ENCODE measurements at places on chromosomes 11 and 22.

DNA sequence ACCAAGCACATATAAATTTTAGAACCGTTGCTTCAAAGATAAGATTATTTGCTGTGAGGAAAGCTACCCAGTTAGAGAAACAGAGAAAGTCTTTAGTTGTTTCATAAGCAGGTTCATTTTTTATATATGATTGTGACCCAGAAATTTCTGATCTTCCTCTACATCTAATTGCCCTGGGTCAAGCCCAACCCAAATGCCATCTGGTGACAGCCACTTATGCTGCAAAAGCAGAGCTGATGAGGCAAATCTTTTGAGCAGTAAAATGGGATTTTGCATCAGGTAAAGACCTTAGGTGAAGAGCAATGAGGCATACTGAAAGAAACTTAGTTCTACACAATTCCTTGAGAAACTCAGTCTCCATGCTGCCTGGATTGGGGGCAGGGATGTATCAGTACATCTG lies 28.0 kb downstream of the SYT9 start:
- no peak for DNase-seq

DNA sequence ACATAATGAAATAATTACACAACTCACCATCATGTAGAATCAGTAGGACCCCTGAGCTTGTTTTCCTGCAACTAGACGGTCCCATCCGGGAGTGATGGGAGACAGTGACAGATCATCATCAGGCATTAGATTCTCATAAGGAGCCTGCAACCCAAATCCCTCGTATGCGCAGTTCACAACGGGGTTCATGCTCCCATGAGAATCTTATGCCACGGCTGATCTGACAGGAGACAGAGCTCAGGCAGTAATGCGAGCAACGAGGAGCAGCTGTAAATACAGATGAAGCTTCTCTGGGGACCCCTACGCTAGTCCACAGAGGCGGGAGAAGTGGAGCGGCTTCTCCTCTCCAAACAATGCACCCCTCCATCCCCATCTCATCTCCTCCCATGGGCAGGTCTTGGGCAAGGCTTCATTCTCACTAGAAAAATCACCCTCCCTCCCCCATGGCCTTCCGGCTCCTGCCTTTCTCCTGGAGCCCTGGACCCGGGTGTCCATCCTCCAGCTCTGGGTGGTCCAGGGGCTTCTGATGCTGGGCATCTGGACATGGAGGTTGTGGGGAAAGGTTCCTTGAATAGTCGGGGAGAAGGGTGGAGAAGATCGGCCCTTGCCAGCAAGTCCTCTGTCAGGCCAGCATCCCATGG lies 16.2 kb upstream of the RAC2 start:
- DNase-seq: no peak

- DNase-seq: no peak
These were observed 671.2 kb downstream of the TBC1D22A start for GRCh38 chr22:47433627-47434026.

- no peak for DNase-seq
These were observed 598 bp downstream of the CABIN1 start for GRCh38 chr22:24011735-24012068.

- DNase-seq: no peak
These were observed 21.0 kb upstream of the RAB30 start for GRCh38 chr11:83092488-83093384.

- DNase-seq: no peak
These were observed 44.1 kb downstream of the AP2A2 start for GRCh38 chr11:969651-970205.

DNA sequence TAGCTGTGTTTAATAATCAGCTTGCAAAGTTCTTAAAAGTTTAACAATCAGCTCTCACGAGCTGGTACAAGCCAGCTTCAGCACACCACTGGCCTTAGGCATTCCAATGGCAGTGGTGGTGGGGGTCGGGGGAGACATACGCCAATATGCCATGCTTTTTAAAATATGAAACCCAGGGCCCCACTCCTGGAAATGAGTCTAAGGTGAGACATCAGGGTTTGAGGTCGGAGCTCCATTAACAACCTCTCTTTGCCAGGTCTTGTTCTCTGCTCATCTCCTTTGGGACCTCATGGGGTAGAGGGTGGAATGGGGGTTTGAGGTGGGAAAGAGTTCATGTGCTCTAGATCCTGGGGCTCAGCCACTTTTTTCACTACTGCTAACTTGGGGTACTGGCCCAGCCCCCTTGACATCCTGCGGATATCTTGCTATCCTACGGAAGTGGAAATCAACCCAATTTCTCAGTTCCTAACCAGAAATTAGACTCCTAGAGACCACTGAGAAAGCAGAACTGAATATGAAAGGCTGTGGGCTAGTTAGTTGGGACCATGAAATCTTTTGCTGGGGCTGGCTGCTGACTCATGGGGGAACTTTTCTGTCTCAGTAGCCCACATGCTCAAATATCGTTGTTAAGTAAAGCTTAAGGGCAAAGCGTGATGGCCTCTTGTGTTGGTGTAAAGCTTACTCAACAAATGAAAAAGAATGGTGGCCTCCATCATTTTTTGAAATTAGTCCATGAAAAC lies 90.1 kb downstream of the PDHX start:
- no peak for DNase-seq

- DNase-seq: peak; percentile 85
These were observed 17.9 kb upstream of the MUC6 start for GRCh38 chr11:1054143-1055108.

DNA sequence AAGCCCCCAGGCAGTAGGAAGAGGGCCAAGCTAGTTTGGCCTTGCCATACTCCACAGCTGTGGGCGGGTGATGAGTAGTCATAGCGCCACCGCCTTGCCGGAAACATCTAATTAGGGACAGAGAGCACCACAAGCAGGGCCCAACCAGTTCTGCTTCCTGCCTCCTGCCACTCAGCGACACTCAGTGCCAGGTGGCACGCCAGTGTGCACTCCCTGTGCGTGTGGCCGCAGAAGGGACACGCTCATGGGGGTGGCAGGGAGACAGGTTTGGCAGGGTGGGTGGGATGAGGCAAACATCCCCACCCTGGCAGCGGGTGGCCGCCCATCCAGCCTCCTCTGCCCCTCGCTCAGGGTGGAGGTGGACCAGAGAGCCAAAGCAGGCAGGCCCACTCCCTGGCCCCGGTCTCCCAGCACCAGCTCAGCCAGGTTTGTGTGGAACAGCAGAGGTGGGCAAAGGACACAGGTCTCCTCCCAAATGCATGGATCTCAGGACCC lies 4.9 kb downstream of the OVOL1 start:
- no peak for DNase-seq

GRCh38 chr11:61714316-61714715 lies 34.1 kb downstream of the DAGLA start:
- DNase-seq: no peak

DNA sequence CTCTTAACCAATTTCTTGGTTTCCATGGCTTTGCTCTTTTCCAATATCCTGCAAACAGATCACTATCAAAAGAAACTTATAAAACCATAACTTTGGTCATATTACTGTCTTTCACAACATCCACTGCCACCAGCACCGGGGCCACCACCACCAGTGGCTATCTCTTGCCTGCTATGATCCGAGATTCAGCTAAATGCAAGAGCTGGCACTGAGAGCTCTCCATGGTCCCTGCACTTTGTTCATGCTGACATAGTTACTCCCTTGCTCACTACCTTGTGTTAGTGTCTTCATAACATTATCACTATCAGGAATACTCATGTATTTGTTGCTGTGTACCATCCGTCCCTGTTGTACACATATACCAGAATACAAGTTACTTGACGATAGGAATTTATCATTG lies 299.0 kb downstream of the ETS1 start:
- peak; percentile 13 for DNase-seq

DNA sequence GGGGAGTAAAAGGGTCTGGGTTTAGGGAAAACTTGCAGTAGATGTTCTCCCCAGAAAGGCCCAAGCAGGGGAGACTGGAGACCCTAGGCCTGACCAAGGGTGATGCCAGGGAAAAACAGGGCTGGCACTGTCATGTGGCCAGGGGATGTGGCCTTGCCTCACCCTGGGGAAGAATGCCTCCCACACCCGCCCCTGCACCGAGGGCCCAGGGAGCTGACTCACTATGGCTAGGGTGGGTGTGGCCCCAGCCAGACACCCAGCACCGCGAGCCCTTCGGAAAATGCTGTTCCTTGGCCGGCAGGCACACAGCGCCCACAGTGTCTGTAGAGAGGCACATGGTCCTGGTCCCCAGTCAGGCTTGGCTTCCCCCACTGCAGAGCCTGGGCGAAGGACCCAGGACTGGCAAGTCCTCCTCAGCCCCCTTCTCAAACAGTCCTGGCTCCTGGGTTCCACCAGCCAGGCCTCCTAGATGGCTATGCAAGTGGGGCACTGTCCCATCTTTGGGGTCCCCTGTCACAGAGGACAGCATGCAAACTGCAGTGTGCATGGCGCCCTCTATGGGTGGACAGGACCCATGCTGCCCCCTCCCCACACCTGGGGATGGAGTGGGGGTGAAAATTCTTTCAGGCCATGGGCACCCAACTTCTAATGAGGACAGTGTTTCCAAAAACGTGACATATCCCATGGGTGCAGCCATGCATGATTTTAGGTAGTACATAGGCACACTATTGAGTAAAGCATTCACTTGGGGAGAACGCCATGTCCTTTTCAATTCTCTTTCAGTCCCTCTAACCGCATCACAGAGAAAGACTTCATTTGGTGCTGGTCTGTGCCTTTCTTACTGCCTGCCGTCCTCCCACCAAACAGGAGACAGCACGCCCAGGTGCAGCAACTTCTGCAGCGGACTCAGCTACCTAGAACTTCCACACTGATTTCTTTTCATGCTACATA lies 15.2 kb downstream of the TMPRSS5 start:
- peak; percentile 93 for DNase-seq

GRCh38 chr22:25895678-25896077 lies 153.7 kb downstream of the MYO18B start:
- DNase-seq: no peak

GRCh38 chr22:30742291-30743256 lies 47.9 kb downstream of the OSBP2 start:
- DNase-seq: no peak

Data from AG20443 (cell line).